Omental fat pad (tissue), 4 donors: ENCODE measurements at places on chromosomes 4 and X.

DNA sequence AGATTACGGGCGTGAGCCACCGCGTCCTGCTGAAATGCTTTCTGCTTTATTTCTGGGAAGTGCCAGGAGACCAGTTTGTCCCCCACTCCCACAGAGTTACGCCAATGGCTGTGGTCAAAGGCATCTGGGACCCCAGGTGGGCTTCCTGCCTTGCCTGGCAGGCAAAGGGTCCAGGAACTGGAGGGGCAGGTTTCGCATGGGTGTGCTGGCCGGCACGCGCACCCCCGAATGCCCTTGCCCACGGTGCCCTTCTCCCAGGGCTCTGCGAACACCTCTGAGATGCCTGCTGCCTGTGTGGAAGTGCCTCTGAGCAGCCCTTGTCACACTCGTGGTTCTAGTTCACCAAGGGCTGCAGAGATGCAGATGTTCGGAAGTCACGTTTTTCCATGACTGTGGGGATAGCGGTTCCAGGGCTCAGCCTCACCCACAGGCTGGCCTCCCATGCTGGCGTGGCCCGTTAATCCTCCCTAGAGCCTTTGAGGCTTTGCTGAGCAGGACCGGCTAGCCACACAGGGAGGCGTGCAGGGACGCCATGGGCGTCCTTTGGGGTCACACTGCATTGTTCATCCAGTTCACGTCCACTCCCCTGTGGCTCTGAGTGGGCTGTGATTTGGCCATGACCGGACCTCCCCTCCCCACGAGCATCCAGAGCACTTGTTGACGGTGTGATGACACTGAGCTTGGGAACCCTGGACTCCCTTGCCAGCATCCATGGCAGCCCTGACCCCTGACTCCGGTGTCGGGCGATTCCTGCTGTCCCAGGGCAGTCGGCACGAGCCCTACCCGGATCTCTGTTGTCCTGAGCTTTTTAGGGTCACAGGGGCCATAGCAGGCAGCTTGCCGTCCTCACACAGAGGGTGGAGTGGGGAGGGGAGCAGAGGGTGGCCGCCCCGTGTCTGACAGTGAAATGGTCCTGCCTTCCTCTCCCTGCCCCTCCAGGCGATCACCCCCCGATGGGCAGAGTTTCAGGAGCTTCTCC, 12.7 kb upstream of the ADD1 start:
- no peak for DNase-seq

DNA sequence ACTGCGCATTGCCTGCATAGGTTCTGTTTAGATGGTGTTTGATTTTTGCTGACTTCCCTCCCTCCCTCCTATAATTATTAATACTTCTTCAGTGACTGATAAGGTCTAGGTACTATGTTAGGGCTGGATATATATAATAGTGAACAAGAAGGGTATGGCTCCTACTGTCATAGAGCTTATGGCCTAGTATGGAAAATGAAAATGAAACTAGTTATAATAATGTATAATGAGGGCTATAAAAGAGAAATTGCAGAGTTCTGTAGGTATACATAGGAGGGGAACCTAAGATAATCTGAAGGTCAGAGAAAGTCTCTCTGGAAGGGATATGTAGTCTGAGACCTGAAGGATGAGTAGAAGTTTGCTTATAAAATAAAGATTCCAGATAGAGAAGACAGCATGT, 102.1 kb downstream of the DCK start:
- DNase-seq: no peak

DNA sequence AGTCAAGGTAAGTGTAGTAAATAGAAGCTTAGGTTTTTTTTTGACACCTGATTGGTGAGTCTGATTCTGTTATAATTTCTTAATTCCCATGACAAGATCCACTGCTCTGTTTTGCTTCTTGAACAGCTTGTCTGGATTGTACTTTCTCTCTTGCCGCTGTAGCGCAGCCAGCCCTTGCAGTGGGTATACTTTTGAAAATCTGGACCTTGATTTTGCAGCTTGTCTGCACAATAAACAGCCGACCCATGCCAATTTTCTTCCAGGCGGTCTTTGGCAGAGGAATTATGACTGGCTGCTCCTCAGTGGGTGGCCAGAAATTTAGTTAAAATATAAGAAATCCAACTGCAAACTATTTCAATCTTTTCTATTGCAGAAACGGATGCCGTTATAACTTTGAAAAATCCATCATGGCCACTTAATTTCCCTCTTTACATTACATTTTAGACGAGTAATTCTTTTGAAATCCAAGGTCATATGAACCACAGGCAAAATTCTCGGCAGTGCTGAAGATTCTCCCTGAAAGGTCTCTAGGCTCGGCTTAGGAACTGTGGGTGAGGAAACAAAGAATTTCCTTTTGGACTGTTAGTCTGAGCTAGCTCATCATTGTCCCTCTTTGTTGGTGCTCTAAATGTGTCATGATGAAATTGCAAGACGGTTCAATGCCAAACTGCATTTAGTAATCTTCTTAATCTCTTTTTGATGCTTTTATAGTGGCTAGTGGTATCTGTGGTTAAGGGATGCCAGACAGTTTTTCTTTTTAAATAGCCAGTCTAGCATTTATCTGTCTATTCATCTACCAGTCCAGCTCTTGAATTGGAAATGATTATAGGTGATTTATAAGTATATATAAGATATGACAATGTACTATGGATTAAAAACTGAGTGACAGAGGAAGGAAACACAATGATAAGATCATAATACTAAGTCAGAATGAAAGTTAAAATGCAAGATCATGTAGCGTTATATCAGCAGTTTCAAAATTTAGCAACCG, 31.5 kb upstream of the PTTG2 start:
- DNase-seq: no peak

- DNase-seq: no peak
Measured at GRCh38 chrX:103063191-103063845, 653 bp downstream of the BEX1 start.

DNA sequence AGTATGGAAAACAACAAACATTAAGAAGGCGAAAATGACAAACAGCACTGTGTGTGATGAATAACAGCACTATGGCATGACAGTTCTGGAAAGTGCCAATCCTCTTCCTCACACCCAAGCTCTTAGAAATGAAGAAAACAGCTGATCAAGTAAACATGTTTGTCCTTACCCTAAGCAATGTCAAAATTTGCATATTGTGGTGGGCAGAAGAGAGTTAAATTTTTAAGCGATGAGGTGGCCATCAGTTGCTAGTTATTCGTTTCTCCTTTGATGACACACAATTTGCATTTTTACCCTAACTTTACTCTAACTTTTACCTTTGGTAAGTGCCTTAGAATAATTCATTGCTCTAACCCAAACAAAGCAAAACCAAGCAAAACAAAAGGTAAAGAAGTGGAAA, 8.8 kb downstream of the PROM1 start:
- no peak for DNase-seq

DNA sequence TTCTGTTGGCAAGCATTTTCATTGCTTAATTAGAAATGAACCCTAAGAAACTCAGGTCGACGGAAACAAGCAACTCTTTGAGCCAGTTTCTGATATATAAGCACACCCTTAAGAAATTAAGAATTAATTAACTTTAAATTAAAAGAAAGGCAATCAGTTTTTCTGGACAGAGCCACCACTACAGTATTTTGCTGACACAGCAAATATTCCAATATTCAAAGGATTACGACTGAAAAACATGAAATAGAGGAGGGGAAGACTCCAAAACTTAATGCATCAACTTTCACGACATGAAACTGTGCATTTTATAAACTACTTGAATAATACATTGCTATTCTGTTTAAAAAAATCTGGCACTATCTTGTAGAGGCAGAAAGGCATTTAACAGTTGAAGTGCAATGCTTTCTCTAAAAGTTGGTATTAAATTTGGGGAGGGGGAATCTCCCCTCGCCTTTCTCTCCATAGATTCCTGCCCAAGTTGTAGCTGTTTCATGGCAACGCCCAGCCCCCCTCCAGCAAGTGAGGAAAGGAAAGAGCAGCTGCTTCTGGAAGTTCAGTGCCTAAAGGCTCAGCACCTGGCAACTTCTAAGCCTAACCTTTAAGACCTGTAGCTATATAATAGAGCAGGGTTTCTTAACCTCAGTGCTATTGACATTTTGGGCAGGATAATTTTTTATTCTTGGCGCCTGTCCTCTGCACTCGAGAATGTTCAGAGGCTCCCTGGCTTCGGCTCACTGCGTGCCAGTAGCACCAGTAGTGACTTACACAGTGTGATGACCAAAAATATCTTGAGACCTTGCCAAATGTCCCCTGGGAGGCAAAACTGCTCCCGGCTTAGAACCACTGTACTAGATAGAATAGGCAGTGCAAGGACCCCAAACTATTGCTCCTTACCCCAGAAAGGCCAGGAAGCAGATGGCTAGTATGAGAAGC, 6.7 kb upstream of the ZCCHC18 start:
- DNase-seq: no peak
